ENCODE measurements at places on chromosomes 6 and 20.
A peak's percentile ranks its signal among the peaks of the same experiment; 100 is the strongest.

GRCh38 chr20:61260905-61261304 lies 8.8 kb downstream of the CDH4 start:
- no peak for DNase-seq

DNA sequence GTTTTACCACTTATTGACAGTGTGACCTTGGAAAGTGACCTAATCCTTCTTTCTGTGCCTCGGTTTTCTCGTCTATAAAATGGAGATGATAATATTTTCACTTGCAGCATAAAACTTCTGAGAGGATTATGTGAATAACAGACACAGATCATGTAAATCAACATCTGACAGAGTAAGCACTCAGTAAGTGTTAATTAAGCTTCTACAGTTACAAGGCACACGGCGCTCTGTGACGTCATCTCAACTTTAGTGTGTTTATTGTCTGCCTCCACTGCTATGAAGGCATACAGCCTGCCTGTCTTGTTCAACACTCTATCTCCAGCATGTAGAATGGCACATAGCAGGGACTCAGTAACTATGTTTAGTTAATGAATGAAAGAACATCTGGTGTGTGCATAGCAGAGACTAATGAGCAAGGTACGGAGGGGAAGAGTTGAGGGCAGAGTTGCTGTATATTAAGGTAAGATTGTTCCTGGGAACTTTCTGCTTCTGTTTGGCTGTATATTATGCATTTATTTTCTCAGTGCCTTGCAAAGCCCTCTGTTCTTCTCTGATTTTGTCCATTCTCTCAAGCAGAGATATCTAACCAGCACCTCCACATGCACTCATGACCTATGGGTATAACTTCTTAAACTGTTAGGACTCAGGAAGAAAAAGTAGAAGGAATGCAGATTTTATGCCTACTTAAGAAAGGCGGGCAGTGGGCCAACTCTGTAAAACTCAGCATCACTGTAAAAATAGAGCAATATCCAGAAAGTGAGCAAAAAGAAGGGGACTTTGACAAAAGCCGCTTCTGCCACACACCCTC lies 66.4 kb upstream of the STMND1 start:
- no peak for DNase-seq

- DNase-seq = peak; percentile 23
Measured at GRCh38 chr6:138572167-138572875, 73.0 kb upstream of the NHSL1 start.

GRCh38 chr20:53582574-53583351 lies 10.9 kb downstream of the ZNF217 start:
- peak; percentile 92 for DNase-seq

- peak; percentile 94 for DNase-seq
Measured at GRCh38 chr6:143806282-143807102, 36.6 kb upstream of the LTV1 start.

GRCh38 chr6:143337201-143337949 lies 113.1 kb downstream of the ADAT2 start:
- no peak for DNase-seq

GRCh38 chr6:110618591-110619267 lies 142.3 kb upstream of the SLC22A16 start:
- no peak for DNase-seq

GRCh38 chr6:15351631-15352030 lies 105.8 kb downstream of the JARID2 start:
- peak; percentile 39 for DNase-seq

GRCh38 chr6:169085466-169085865 lies 168.2 kb downstream of the THBS2 start:
- DNase-seq = no peak

DNA sequence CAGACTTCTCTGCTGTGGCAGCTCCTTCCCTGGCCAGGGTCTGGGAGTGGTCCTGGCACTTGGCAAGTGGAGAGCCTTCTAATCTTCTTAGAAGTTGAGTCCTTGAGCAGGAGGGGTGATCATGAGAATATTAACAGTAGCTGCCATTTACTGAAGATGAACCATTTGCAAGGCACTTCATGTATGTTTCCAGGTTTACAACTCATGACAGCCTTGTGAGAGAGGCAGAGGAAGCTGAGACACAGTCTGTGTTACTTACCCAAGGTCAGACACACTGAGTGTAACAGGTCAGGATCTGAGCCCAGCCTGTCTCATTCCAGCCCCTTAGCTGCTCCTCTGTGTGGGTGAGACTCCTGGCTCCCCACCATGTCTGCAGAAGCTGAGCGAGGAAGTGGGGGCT lies 45.5 kb upstream of the SRF start:
- peak; percentile 23 for DNase-seq

DNA sequence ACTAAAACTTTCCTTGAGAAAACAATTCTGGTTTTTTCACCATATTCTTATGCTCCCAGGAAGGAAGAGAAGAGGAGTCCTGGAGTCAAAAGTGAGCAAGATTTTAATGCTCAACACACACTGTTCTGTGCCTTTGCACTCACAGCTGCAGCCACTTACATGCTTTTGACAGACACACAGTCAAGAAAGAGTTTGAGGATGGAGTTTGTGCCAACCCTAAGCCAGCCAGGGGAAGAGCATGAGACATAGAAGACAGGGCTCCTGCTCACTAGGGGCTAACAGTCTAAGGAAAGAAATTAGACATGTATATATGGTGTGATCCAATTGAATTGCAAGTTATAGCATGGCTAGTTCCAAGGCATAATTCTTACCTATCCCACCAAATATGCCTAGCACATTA lies 37.1 kb upstream of the IL17A start:
- no peak for DNase-seq

- no peak for DNase-seq
Measured at GRCh38 chr6:31070711-31071197, 41.6 kb downstream of the C6orf15 start.

- DNase-seq = no peak
Measured at GRCh38 chr6:128659878-128660622, 139.7 kb upstream of the PTPRK start.

GRCh38 chr6:127907960-127908640 lies 7.2 kb upstream of the THEMIS start:
- no peak for DNase-seq

DNA sequence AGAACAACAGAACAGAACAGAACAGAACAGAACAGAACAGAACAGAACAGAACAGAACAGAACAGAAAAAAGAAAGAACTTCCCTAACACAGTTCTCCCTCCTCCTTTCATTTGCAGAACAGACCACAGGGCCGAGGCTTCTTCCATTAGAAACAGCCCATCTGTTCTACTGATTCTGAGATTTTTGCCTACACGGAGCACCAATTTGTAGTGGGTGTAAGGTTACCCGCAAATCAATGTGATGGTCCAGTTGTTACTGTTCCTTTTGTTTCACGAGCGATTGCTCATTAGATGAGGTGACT lies 734 bp upstream of the OGFRL1 start:
- DNase-seq = no peak

DNA sequence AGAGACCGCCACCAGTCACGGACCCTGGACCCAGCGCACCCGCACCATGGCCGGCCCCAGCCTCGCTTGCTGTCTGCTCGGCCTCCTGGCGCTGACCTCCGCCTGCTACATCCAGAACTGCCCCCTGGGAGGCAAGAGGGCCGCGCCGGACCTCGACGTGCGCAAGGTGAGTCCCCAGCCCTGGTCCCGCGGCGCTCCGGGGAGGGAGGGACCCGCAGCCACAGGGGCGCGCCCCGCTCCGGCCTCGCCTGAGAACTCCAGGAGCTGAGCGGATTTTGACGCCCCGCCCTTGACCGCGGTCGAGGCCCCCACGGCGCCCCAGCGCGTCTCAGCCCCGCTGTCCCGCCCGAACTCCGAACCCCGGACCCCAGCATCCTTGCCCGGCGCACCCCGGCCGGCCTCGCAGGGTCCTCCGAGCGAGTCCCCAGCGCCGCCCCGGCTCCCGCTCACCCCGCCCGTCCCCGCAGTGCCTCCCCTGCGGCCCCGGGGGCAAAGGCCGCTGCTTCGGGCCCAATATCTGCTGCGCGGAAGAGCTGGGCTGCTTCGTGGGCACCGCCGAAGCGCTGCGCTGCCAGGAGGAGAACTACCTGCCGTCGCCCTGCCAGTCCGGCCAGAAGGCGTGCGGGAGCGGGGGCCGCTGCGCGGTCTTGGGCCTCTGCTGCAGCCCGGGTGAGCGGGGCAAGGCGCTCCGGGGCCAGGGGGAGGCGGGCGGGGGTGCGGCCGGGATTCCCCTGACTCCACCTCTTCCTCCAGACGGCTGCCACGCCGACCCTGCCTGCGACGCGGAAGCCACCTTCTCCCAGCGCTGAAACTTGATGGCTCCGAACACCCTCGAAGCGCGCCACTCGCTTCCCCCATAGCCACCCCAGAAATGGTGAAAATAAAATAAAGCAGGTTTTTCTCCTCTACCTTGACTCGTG lies at the start of gene OXT:
TSS of gene OXT (plus strand) at position 11 of the 920 bp plus-strand sequence. CDS start at position 47, 36 bp downstream.
- peak; percentile 47 for DNase-seq

GRCh38 chr6:23180504-23181293 lies 611.3 kb downstream of the HDGFL1 start:
- no peak for DNase-seq

DNA sequence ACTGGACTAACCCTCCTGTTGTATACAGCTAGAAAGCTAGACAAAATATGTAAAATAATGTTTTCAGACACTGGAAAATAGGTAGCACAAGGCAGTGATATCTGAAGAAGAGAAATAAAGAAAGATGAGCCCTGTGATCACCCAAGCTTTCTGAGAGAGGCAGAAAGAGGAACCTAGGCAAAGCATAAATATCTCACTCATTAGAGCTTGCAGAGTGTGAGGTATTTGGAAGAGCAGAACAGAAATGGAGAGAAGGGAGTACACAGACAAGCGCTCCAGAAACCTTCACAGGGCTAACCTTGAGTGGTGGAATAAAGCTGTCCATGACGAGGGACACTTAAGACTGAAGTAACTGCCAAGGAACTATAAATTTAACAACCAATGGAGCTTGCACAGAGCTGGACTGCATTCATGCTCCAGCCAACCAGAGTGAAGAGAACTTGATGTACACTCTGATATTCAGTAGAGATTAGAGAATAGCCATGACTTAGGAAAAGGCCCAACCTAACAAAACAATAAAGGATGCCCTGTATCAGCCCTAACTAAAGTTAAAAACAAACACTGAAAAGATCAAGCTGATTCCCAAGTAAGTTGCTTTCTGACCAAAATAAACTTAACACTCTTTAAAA lies 280.9 kb upstream of the STXBP5 start:
- DNase-seq = no peak

GRCh38 chr20:49887251-49888211 lies 27.8 kb downstream of the SPATA2 start:
- peak; percentile 33 for DNase-seq

- peak; percentile 88 for DNase-seq
Measured at GRCh38 chr6:70706491-70707123, 38.9 kb downstream of the SMAP1 start.

GRCh38 chr6:105226598-105227294 lies 46.9 kb upstream of the POPDC3 start:
- DNase-seq = no peak

- DNase-seq = no peak
Measured at GRCh38 chr20:59948828-59949720, 8.9 kb downstream of the FAM217B start.

DNA sequence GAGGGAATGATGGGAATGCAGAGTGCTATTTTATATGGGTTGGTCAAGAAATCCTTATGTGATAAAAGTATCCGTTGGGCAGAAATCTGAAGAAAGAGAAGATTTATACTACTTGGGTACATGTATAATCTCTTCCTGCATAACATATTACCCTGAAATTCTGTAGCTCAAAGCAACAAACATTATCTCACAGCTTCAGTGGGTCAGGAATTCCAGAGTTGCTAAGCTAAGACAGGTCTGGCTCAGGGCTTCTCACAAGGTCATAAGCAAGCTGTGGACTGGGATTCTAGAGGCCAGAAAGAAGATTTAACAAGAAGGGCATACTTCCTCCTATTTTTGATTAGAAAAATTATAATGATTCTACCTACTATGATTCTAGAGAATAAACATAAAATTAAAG lies 172.5 kb upstream of the THEMIS start:
- no peak for DNase-seq

DNA sequence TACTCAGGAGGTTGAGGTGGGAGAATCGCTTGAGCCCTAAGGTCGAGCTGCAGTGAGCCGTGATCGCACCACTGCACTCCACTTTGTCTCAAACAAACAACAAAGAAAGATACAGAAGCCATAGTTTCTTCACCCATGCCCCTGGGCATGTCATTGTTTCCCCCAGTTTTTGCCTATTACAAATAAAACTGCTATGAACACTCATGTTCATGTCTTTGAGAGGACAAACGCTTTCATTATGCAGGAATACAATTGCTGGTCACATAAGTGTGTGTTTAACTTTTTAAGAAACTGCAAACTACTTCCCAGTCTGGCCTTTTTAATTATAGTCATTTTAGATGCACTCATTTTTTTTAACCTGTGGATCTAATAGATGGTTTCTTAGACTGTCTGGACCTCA lies 12.2 kb upstream of the TTPAL start:
- no peak for DNase-seq

DNA sequence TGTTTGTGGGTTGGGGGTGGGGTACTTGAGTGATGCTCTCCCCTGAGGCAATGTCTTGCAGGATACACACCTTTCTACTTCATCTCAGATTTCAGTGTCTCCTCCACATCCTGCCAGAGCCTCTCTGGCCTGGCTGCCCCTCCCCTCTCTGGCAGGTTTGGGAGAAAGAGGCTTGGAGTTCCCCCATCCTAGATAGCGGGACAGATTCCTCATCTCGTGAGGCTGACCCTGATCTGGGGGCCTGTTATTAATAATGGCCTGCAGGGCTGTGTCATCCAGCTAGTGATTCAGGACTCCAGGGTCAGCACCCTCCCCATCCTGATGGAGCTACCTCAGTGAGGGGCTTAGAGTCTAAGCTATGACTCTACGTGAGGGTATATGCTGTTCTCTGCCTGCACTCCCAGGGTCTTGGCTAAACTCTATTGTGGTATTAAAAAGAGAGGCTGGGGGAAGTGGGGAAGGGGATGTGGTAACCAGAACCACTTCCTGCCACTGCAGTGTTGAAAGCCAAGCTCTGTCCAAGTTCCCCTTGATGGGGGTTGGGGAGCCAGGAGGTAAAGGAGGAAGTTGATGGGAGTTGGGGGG lies 3.7 kb upstream of the MMP9 start:
- DNase-seq = peak; percentile 91

- no peak for DNase-seq
Measured at GRCh38 chr6:51016489-51016888, 197.8 kb downstream of the TFAP2B start.

DNA sequence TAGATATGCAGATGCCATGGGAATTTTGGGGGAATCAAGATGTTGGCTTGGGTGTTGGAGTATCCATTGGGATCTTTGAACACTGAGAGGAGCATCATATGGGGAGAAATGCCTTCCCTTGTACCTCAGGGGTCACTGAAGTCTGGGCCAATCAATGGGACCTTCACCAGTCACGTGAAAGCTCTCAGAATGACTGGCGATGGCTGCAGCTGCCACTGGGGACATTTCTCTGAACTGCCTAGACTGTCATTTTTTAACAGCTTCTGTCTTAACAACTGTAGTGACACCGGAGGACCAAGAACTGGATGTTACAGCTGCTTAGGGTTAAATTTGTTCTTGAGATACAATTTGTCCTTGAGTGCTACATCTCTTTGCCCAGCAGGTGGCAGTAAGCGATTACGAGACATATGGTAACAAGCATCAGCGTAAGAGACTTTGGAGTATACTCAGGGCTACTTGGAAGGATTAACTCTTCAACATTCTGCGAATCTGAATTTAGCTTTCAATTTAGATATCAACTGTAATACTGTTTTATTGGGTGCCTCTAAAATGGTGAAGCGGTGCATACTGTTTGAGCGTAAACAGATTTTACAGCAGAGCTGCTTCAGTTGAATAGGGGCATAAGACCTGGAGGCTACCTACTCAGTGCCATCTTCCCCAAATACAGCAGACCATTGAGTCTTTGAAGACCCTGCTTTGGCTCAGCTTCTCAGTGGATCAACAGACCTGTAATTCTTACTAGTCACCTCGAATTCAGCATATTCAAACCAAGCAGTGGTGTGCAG lies 36.0 kb downstream of the CCN2 start:
- peak; percentile 65 for DNase-seq
